ENCODE measurements at places on chromosomes 4 and X.

DNA sequence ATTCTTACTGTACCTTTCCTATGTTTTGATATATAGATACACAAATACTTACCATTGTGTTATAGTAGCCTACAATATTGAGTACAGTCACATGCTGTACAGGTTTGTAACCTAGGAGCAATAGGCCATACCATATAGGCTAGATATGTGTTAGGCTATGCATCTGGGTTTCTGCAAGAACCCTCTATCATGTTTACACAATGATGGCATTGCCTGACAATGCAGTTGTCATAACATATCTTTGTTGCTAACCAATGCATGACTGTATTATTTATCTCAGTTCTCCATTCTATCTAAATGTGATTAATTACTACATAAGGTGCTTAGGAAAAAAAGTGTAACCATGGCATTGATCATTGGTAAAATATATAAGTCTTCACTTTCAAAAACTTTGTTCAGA lies 10.0 kb upstream of the SPCS3 start:
- DNase-seq: no peak

- no peak for DNase-seq
Measured at GRCh38 chr4:68074397-68074796, 55.3 kb downstream of the TMPRSS11F start.

- peak; percentile 64 for DNase-seq
Measured at GRCh38 chrX:17443556-17443955, 68.6 kb downstream of the NHS start.

- peak; percentile 85 for DNase-seq
Measured at GRCh38 chrX:31546126-31546525, 474.3 kb upstream of the FTHL17 start.

- DNase-seq: peak; percentile 50
Measured at GRCh38 chr4:1746265-1746691, 25.0 kb downstream of the TACC3 start.

- DNase-seq: no peak
Measured at GRCh38 chr4:24809376-24809775, 14.0 kb downstream of the SOD3 start.

- DNase-seq: peak; percentile 47
Measured at GRCh38 chr4:76894537-76895255, 3.2 kb downstream of the SOWAHB start.

- DNase-seq: no peak
Measured at GRCh38 chrX:12891171-12891570, 15.2 kb upstream of the TLR8 start.

DNA sequence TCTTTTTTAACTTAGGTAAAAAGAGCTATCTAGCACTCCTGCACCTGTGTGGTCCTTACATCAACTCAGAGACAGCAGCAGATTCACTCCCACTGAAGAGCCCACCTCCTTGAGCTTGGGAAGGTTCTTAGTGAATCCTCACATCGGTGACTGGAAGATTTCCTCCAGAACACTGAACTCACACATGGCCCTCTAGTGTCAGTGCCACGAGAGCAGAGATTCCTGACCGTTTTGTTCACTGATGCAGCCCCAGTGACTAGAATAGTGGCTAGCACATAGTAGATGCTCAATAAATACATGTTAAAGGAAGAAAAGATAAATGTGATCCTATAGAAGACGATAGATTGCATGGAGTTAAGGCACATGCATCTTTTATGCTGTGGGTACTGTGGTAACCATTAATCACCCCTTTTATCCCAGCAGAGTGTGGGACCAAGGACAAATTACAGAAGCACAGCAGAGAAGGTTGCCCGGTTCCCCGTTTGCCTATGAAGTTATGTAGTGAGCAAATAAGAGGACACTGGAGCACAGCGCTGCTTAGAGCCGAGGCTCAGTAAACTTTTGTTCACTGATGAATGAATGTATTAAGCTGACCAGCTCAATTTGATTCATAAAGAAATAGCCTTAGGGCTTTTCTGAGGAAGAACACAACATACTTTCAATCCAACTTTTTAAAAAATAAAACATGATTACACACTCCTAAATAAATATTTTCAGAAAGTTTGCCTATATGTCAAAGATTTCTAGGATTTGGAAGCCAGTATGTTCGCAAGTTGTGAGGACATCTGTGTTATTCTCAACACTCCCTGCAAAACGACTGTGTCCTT lies 8.7 kb downstream of the GASK1B start:
- DNase-seq: no peak

- DNase-seq: no peak
Measured at GRCh38 chr4:81032771-81033684, 2.5 kb downstream of the BMP3 start.

Measured in fibroblast of skin of abdomen (primary cell).